ENCODE measurements at places on chromosomes 6 and 20.

DNA sequence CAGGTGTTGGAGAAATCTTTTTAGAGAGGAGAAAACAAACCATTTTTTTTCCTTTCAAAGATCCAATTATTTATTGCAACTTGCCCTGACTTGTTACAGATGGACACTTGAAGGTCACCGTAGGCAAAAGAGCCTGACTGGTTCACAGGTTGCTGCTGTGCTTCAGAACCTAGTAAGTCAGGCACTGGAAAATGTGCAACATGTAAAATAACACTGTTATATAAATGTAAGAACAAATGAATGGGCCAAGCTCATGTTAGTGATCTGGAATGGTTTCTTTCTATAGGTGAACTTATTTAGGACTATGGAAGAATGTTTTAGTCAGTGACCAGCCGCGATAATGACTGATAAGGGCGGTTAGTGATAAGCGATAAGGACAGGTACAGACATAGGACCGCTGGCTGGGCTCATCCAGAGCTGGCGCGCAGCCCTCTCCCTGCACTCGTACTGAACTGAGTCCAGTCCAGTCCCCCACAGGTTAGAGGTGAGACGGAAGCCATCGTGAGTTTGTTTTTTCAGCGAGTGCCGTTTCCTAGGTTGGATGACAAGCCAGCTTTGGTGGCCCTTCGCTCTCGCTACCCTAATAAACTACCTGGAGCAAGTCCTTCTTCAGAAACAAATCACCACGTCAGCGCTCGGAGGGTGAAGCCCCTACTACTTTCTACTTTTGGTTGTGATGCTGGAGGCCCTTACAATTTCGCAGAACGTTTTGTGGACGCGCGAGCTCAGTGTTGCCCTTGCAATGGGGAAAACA, 94.4 kb upstream of the PRDM1 start:
- peak; percentile 21 for DNase-seq

DNA sequence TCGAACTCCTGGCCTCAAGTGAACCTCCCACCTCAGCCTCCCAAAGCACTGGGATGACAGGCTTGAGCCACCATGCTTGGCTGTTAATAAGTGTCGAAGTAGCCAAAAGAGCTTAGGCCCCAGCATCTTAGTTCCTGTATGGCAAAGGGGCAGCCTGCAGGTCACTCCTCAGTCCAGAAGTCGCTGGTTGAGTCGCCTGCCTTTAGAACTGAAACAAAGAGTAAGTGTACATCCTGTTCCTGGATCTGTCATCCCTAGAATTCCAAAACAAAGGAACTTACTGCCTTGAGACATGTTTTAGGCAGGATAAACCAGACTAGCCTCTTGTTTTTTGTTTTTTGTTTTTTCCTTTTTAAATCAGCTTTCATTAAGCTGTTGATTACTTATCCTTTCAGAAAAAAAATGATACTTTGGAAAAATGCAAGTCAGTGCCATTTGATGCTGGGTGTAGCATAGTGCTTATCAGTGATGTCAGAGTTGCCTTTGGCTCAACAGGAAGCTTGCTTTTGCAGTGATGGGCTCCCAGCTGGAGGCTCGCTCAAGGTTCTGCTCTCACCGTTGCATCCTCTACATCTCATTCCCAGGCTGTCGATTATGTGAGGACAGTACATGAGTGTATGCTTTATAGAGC, 9.0 kb downstream of the ACTR5 start:
- no peak for DNase-seq

- peak; percentile 90 for DNase-seq
Measured at GRCh38 chr6:149859368-149859767, 4.8 kb downstream of the LRP11 start.

- no peak for DNase-seq
Measured at GRCh38 chr6:38015341-38015740, 195.8 kb downstream of the ZFAND3 start.

DNA sequence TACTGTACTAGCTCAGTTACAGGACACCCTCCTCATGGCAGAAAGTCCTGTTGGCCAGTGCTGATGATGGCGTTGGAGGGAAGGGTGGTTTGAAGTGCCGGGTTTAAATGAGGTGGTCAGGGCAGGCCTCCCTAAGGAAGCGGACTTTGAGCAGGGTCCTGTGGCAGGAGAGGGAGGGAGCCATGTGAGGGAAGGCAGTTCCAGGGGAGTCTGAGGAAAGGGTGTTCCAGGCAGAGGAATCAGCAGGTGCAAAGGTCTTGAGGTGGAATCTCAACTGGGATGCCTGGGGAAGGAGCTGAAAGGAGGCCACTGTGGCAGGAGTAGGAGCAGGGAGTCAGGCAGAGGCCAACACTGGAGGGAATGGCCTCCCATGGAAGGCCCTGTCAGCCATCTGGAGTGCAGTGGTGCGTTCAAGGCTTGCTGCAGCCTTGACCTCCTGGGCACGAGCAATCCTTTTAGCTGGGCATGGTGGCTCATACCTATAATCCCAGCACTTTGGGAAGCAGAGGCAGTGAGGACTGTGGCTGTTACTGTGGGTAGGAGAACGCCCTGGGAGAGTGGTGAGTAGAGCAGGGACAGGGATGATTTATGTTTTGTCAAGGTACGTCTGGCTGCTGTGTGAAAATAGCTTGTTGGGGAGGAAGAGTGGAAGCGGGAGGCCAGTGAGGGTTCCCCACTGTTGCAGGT, 26.2 kb downstream of the VSTM2L start:
- no peak for DNase-seq

DNA sequence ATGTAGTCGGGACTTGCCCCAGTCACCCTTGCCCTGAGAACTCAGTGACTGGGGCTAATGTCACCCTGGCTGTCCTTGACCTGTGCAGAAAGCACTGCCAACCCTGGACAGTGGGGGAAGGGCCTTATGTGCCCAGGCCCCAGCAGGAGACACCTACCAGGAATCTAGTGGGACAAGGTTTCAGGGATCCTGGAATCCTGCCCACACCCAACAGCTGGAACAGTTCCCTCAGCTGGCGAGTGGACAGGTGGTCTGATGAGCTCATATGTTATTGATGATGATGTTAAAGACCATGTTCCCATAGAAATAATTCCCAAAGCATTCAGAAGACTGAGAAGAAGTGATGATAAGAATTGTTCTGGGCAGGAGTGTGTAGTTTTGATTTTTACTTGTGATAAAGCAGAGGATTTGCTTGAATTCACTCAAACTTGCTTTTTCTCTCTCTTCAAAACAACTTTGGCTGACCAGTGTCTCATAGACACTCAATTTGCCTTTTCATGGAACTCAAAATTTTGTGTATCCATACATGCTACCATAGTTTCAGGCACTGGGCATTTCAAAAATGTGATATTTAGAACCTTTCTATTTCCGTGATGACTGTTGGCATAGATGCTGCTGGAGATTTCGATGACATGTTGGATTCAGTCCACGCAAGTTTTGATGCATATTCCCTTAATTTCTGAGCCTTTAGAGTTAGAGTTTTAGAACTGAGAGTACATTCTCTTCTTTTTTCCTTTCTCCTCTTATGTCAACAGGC, 79.3 kb downstream of the SLC22A3 start:
- DNase-seq: no peak

Data from GM23248 (cell line).